Stimulated activated CD8-positive, alpha-beta memory T cell treated with anti-CD3 and anti-CD28 coated beads, Interleukin-4, amount 100 ng/mL, for 1 hour (primary cell): ENCODE measurements at places on chromosomes 12 and 14.

DNA sequence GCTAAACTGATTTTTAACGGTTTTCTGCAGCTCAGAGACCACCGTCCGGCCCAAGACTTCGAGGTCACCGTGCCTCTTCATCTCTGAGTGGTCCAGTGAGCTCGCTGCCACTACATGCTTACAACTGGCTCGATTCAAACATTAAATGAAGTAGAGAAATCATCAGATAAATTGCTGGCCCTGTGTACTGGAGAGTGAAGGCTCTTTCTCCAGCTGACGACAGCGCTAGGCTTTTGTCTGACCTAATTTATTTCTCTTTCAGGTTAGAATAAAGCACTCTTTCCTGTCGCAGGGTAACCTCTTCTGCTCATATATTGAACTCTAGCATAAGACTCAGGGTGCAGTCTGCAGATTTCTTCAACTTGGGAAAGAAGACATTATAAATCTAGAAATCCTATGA, 6.4 kb downstream of the BCL11B start:
- DNase-seq: no peak

GRCh38 chr12:30989754-30990153, 63.2 kb downstream of the TSPAN11 start:
- no peak for DNase-seq

- no peak for DNase-seq
Measured at GRCh38 chr12:15212930-15213329, 8.3 kb downstream of the RERG start.

DNA sequence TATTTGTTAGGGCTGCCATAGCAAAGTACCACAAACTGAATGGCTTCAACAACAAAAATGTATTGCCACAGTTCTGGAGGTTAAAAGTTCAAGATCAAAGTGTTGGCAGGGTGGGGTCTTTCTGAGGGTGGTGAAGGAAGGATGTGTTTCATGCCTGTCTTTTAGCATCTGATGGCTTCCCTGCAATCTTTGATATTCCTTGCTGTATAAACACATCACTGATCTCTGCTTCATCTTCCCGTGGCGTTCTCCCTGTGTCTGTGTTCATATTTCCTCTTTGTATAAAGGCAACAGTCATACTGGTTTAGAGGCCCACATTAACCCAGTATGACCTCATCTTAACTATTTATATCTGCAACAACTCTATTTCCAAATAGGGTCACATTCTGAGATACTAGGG, 167.5 kb downstream of the BTG1 start:
- no peak for DNase-seq

DNA sequence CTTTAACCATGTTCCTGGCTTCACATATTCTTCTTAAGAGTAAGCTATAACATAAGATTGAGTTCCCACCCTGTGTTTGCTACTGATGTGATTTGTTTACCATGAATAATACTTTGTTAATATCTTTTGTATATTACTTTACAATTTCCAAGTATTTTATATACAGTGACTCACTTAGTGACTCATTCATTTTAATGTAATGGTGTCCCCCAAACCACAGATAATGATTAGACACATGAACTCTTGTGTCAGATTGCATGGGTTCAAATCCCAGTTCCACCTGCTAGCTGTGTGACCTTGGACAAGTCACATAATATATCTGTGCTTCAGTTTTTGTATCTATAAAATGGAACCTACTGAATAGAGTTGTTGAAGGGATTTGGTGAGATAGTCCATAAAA, 76.1 kb downstream of the MYF5 start:
- DNase-seq: no peak

DNA sequence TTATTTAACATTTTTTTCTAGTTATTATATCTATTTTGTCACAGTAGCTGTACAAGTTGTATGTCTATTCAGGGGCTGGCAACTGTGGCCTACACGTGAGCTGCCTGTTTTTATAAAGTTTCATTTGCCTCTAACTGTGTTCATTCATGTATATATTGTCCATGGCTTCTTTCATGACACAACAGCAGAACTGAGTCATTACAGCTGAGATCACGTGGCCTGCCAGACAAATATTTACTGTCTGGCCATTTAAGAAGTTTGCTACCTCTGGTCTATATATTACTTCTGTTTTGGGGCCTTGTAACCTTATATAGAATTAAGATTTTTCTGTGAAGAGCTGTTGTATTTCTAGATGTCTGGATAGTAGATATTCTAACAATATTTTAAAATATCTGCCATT, 37.9 kb downstream of the KIAA0586 start:
- no peak for DNase-seq

DNA sequence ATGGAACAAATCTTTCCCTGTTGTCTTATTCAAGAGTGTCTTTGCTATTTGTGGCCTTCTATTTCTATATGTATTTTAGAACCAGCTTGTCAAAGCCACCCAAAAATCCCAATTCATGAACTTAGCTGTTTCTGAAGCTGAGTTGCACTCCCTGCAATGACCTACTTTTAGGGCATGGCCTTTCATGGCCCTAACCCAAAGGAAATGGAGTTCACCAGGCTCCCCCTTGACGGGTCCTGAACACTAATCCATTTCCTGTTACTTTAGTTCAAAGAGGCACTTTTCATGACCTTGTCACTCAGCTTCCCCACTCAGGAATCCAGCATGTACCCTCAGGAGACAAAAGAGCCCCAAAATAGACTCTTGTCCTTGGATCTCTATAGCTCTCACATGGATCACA, 7.6 kb downstream of the TMED8 start:
- DNase-seq: no peak

- DNase-seq: no peak
Measured at GRCh38 chr12:17588968-17589367, 501.0 kb downstream of the RERGL start.

DNA sequence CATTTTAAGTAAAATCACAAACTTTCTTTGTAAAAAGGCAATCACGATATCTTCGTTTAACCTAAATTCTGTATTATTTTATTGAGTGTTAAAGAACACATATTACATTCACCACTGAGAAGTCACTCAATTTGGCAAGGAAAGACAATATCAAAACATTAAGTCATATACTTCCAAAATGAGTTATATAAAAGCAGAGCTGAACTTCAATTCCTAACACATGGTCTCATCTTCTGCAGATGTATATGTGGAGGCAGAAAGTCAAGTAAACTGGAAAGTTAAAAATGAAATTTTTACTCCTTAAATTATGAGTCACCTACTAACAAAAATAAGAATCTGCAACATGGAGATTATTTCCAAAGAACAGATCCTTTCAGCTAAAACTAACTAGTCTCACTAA, 28.7 kb downstream of the BMAL2 start:
- no peak for DNase-seq

DNA sequence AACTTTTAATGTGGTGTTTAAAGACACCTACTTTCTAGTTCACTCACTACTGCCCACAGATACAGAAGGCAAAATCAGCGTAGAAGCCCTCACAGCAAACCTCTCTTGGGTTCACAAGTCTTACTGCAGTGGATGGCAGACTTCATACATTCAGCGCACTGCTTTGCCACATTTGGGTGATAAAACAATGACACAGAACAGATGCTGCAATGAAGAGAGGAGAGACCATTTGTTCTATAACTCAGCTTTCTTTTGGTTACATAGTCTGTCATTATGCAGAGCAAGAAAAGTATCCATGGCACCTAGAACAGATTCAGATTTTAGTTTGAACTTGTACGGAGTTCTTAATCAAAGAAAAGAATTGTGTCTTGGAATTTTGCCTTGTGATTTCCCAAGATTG, 459.0 kb downstream of the BCAT1 start:
- DNase-seq: no peak

DNA sequence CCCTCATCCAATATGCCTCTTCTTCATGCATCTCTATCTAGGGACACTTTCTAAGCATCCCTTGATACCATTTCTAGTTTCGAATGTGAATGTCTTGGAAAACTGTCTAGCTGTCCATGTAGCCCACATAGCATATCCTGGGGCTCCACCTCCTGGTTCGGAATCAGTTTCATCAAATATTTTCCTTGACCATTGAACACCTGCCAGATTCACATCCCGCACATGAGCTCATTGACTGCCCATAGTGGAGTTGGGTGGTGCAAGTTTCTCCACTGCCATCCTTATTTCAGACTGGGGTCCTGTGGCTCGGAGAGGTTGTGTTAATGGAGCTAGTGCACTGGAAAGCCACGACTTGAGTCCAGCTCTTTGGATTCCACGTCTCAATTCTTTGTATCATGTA, 58.6 kb upstream of the TMEM263 start:
- DNase-seq: no peak

DNA sequence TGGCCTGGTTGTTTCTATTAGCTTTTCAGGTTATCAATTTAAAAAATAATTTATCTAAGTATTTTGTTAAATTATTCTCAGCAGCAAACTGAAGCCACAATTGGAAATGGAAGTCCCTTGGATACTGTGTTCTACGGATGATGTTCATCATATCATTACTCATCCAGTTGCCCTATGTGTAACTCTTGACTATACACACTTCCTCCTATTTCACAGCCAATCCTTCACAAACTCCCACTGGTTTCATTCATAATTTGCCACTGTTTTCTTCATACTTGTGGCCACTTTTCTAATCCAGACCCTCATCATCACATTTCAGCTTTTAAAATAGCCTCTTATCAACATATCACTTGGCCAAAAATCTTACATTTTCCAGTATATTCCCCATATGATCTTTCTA, 84.0 kb downstream of the CATSPERB start:
- no peak for DNase-seq

DNA sequence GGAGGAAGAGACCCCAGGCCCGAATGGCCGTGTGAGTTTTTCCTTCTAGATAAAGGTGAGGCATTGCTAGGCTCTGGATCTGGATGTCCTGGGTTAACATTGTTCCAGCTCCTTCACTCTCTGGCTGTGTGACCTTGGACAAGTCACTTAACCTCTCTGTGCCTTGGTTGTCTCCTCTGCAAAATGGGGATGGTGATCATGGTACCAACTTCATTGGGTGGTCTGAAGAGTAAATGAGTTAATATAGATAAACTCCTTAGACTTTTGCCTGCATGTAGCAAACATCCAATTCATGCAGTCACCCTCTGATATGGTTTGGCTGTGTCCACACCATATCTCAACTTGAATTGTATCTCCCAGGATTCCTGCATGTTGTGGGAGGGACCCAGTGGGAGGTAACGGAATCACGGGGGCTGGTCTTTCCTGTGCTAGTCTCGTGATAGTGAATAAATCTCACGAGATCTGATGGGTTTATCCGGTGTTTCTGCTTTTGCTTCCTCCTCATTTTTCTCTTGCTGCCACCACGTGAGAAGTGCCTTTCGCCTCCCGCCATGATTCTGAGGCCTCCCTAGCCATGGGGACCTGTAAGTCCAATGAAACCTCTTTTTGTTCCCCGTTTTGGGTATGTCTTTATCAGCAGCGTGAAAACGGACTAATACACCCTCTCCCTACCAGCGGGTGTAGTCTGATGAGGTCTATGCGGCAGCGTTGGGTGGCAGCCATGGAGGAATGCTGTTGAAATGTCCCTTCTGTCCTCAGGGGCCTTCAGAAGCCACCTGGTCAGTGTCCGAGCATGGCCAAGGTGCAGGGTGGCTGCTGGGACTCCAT, 256.1 kb downstream of the GLT1D1 start:
- DNase-seq: no peak

- no peak for DNase-seq
Measured at GRCh38 chr14:58954052-58954451, 234.4 kb upstream of the DAAM1 start.

- no peak for DNase-seq
Measured at GRCh38 chr12:131258398-131258797, 304.7 kb downstream of the ADGRD1 start.

- DNase-seq: no peak
Measured at GRCh38 chr12:132161796-132162507, 17.7 kb downstream of the NOC4L start.

GRCh38 chr12:43957732-43958372, 122.0 kb downstream of the TMEM117 start:
- no peak for DNase-seq

DNA sequence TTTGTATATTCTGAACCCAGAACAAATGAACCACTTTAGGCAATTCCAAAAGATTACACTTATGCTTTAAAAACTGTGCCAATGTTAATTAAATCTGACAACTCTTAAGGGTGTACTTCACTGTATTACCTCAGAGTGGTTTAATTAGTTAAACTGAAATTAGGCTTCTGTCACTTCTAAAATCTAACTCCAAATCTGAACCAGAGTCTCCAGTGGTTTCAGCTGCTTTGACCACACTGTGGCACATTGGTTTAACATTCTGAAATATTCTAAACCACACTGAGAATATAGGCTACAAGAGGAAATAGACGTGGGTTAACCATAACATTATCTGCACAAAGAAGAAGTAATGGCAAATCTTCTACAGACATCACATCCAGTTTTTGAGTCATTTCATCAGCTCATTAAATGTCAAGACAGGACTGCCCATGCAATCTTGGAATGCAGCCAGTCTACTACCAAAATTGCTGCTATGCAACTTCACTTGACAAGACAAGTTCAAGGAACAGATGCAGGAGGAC, 94.8 kb downstream of the LRP6 start:
- DNase-seq: no peak

DNA sequence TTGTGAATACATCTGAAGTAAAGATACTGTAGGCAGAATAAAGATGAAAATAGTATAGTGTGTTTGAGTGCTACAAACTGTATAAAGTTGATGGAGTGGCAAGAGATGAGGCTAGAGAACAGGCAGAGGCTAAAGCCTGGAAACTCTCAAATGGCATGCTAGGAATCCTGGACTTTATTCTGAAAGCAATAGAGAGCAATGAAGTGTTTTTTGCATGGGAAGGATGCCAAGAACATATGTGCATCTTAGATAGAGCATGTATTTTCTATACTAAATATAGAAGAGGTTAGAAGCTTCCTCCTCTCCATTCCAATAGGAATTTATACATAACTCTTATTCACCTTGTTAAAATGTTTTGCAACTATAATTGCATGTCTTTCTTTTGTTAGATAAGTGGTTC, 86.3 kb upstream of the TMTC2 start:
- DNase-seq: no peak

GRCh38 chr14:104386151-104386841, 193.3 kb upstream of the C14orf180 start:
- DNase-seq: no peak

DNA sequence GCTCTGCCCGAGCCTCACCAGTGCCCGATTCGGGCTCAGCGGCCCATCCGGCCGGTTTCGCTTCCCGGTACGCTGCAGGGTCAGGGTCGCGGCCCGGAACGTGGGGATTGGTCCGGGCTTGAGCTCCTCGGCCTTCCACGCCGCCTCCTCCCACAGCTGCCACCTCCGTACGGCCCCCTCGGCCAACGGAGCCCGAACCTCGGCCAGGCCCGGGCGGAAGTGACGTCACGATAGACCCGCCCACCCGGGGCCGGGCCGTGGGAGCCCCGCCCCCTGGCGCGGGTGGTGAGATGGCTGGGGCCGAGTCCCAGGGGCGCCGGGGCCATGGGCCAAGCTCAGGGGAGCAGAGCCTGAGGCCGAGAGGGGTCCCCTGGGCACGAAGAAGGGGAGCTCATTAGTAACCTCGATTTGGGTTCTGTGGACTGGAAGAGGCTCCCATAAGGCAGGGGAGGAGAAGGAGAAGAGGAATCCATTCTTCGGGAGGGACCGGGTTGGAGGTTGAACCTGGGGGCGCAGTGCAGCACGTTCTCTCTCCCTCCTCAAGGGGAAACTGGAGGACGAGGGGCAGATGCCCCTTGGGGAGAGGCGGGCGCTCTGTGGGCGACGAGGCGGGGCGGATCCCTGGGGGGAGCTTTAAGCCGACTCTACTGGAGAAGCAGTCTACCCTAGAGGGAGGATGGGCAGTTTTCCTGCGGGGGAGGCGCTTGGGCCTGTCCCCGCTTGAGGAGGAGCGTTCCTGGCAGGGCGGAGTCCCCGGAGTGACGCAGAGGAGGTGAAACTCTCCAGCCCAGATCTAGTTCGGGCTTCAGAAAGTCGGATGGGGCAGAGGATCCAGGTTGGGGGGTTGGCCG, at the start of gene MLF2:
TSS of gene MLF2 (minus strand) at position 221 of the 851 bp plus-strand sequence. CDS start 807 bp downstream, outside the sequence.
- peak; percentile 90 for DNase-seq
